ENCODE measurements at places on chromosomes 7 and 10.

DNA sequence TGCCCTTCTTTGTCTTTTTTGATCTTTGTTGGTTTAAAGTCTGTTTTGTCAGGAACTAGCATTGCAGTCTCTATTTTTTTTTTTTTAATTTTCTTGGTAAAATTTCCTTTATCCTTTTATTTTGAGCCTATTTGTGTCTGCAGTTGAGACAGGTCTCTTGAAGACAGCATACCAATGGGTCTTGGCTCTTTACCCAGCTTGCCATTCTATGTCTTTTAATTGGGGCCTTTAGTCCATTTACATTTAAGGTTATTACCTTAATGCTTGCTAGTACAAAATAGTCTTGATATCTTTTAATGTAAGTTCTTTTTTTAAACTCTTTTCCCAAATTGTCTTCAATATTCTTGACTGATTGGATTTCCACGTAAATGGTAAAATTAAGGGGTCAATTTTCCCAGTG, 398.3 kb upstream of the CHRM2 start:
- no peak for DNase-seq

DNA sequence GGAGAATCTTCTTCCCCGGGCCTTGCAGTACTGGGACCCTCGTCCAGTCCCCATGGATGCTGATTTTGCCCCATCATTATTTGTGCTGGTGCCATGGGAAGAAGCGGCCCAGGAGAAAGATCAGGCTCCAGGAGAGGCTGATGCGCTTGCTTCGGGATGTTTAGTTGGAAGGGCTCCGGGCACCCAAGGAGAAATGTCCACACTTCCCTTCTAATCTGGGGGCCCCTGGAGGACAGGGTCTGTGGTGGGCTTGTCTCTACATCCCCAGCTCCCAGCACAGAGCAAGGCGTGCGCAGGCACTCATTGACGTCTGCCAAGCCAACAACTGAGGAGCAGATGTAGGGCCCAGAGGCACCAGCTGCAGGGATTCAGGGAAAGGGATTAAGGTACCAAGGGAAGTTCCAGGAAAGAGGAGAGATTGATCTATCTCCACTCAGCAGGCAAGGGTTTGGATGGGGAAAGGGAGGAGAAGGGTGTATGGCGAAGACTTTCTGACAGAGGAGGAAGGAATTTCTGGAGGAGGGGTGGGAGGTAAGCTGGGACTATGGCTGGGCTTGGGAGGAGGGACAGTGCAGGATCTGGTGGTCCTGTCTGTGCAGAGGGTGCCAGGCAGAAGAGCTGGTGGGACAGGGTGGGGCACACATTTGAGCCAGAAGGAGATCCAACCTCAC, 38.7 kb upstream of the LEP start:
- DNase-seq, result no peak

DNA sequence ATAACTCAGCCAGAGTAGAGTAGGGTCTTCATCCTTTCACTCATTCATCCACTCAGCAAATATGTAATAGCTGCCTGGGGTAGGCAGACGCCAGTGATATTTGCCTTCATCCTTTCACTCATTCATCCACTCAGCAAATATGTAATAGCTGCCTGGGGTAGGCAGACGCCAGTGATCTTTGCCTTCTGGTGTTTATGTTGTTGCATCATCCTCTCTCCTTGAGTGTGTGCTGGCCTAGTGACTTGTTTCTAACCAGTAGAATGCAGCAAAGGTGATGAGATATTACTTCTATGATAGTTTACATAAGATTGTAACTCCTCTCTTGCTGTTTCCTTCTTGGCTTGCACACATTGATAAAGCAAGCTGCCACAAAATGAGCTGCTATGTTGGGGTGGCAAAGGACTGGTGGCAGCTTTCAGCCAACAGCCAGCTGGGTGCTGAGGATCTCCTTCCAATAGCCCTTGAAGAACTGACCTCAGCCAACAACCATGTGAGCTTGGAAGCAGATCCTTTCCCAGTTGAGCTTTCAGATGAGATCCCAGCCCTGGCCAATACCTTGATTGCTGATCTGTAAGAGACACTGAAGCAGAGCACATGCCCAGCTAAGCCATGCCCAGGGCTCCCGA, 23.2 kb upstream of the MTPN start:
- DNase-seq, result no peak

DNA sequence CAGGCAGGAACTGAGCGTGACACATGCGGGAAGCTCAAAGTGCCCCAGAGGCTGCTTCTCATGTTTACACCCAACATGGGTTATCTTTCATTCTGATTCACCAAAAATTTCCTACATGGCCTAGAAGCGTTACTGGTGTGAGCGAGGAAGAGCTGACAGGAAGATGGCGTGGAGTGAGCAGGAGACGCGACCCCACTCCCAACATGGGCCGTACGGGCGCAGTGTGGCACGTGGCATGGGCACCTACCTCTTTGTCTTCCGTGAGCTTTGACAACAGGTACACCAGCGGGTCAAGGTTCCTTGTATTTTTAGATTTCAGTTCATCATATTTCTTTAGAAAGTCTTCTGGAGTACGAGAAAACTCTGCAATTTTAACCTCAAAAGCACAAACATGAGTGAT, 8.9 kb downstream of the TUBGCP2 start:
- DNase-seq, result no peak

GRCh38 chr7:50982626-50983025, 199.9 kb upstream of the GRB10 start:
- no peak for DNase-seq

Measured in mucosa of descending colon (tissue), 3 donors.